ENCODE measurements at places on chromosomes 7 and 10.

DNA sequence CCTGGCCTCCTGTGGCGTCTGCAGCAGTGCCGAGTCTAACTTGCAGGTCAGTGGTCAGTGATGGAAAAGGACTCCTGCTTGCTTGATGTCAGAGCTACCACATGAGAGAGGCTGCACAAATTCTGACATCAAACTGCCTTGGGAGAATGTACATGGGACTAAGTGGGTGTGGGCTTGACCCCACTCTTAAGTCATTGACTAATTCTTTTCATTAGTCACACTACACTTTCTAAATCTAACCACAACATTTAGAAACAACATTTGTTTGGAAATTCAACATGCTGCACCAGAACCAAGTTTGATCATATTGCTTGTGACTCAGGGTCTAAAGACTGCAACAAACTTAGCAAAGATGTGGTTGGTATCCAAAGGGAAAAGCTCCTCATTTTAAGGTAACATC, 24.4 kb upstream of the CDC14C start:
- no peak for DNase-seq

DNA sequence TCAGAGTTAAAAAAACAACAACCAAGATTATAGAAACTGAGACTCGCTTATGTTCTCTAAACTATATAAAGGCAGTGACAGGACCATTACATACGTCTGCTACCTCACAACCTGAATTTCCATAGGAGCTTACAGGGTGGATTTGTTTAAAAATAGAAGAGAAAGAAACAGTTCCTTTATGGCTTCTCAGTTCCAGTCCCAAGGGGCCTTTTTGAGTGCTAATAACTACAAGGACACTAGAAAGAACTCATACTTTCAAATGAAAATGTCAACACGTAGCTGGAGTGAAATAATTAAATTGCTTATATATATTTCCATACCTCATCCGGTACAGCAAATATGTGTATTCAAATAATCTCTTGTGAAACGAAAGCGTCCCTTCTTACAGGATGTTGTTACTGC, 19.7 kb downstream of the TSPAN12 start:
- DNase-seq, result no peak

DNA sequence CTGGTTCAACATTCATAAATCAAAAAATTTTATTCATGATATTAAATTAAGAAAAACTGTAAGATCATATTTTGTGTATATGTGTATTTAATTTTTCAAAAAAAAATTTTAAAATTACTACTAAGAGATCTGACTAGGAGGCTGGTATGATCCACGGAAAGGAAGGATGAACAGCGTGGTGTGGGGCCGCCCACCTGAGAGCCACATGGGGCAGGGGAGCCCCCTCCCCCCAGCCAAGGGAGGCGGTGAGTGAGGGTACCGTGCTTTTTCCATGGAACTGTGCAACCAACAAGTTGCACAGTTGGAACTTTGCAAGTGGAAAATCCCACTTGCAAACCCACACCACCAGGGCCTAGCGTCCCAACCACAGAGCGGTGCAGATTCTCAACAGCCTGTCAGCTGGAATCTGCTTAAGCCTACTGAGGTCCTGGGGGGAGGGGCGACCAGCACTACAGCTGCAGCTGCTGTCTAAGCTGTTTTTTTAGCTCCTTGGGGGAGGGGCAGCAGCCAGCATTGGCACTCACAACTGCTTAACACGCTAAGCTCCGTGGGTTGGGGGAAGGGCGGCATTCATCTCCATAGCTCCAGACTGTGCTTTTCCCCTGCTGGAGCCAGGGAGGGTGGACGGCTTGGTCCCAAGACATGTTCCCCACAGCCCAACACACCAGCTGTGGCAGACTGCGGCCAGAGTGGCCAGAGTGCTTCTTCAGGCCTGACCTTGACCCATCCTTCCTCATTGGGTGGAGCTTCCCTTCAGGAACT, 94.2 kb upstream of the IGFBP3 start:
- peak; percentile 37 for DNase-seq

DNA sequence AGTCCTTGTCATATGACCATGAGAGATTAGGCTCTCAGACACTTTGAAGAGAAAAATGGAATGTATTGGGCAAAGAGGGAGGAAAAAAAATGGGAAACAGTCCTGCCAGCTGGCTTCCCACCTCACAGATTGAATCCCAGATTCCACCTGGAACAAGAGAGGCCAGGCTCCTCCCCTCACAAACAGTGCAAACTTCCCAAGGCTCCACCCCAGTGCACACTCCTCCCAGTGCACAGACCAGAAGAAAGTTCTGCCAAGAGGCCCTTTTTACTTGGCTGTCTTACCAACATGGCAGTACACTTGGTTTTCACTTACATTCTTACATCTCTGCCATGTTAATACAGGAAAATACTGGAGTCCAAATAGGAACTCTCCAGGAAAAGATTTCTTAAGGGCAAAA, 202.3 kb downstream of the AHR start:
- DNase-seq, result no peak

DNA sequence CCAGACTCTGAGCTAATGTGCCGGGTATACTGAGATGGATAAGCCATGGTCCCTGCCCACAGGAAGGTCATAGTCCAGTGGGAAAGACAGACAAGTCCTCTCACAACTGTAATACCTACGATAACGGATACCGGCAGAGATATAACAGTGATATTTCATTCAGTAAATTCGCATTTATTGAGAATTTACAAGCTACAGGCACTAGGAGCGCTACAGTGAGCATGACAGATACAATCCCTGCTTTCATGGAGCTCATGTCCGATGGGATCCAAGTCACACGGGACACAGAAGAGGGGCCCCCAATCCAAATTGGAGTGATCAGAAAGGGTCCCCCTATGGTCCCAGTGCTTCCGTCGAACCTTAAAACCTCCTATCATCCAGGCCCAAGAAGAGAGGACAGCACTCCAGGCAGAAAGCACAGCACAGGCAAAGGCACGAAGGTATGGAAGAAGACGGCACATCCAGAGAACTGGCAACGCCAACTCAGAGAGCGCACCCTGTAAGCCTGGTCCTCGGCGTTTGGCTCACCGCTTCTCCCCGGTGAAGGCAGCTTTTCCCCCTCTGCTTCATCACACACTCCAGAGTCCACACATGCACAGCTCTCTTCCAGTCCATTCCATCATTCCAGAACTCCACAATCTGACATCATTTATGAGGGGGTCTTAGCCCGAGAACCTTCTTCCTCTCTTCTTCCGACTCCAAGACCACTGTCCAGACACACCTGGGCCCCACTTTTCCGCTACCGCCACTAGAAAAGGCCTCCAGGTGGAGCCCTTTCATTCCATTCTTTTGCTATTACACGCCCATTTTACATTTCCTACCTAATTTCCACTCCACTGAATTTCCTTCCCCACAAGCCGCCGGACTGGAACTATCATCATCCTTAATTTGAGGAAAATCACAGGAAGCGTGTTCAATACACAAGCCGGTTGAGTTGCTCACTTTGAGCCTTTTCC, 47.8 kb upstream of the NKX2-3 start:
- DNase-seq, result peak; percentile 35

GRCh38 chr10:117647306-117647705, 104.8 kb downstream of the EMX2 start:
- DNase-seq, result no peak

- DNase-seq, result no peak
These were observed 6.1 kb upstream of the MEOX2 start for GRCh38 chr7:15692501-15693020.
